ENCODE measurements at places on chromosomes 1 and 21.

DNA sequence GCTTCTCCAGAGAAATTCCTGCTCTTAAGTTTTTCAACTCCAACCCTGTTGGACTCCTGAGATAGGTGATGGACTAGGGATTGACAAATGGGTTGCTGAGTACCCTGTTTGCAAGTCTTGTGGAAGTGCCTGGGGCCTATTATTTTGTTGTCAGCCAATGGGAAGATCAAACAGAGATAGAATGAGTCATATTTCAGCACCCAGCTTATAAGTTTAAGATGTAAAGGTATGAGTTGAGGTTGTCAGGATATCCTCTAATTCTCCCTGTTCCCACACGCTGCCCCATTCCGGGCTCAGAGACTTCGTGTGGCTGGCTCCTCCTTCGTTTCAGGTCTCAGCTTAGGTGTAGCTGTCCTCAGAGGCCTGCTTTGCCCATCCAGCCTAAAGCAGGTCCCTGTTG is 91.8 kb downstream of the CENPF start:
- DNase-seq: no peak

DNA sequence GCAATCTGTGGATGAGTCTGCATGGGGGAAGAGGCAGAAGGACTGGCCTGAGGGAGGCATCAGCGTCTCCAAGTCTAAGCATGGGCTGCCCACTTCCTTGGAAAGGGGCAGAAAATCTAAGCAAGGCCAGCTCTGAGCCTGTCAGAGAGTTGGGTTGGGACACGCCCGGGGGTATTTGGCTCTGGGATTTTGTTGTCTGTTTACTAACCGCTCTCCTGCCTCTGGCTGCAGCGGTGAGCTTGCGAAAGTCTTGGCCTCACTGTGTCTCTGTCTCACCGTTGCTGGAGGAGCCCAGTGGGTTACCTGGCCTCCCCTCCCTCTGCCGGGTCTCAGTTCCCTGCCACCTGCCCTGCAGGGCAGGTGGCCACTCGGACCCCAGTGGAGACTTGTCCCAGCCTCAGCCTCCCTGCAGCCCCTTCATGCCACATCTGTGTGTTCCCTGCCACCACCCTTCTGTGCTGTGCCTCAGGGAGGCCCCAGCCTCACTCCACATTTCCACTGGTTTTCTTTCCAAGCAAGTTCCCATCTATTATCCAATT is 33.7 kb downstream of the EDN2 start:
- DNase-seq: no peak

DNA sequence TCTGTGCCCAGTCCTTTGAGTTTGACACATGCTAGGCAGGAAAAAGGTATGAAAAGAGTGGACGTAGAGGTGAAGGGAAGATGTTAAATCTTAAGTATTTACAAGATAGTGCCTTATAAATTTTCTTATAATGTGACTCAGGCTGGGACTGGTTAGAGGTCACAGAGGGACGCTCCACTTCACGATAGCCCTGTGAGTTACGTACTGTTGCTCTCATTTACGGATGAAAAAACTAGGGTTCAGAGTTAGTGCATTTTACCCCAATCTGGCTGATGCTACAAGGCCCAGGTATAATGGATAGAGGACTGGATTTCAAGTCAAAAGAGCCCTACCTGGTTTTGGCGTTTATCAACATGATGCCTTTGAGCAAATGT is 1.4 kb upstream of the TUT4 start:
- no peak for DNase-seq

GRCh38 chr1:183903101-183903500 is 98.2 kb downstream of the RGL1 start:
- no peak for DNase-seq

- DNase-seq: peak; percentile 49
Measured at GRCh38 chr1:161013488-161014230, 7.3 kb downstream of the F11R start.

GRCh38 chr1:160680399-160680798 is 31.2 kb downstream of the CD48 start:
- DNase-seq: no peak

DNA sequence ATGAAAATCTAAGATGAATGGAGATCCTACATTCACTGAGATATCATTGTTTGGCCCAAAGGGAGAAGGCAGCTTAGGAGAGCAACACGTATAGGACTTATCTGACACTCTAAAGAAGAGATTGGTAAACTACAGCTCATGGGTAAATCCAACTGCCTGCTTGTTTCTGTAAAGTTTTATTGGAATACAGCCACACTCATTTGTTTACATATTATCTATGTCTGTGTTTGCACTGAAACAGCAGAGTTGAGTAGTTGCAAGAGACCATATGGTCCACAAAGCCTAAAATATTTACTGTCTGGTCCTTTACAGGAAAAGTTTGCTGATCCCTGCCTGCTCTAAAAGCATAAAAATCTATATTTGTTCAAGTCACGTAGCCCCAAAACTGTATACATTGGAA is 14.3 kb upstream of the LRRC53 start:
- no peak for DNase-seq

DNA sequence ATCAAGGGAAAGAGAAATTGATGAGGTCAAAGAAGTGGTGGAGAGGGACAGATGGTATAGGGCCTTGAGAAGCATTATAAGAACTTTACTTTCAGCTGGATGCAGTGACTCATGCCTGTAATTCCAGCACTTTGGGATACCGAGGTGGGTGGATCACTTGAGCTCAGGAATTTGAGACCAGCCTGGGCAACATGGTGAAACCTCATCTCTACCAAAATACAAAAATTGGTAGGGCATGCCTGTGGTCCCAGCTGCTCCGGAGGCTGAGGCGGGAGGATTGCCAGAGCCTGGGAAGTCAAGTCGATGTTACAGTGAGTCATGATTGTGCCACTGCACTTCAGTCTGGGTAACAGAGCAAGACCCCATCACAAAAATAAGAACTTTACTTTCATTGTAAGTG is 5.7 kb downstream of the TMEM50A start:
- DNase-seq: no peak

- DNase-seq: no peak
Measured at GRCh38 chr1:12630946-12631530, 12.8 kb upstream of the AADACL4 start.

DNA sequence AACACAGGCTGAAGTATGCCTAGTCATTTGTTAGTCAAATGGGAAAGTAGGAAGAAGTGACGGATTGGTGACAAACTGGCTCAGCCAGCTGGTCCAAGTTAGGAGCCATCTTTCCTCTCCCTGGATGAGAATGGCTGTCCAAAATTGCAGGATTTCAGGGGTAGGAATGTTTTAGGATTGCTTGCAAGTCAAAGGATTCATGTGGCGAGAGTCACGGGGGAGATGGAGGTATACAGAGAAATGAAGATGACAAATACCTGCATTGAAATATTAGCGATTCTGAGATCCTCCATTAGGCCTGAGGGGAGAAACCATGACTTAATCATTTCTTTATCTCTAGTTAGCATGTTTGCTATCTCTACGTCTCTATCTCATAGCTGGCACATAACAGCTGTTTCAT is 41.8 kb upstream of the PIGC start:
- DNase-seq: no peak

GRCh38 chr1:204830747-204831146 is 39.9 kb upstream of the NFASC start:
- no peak for DNase-seq

DNA sequence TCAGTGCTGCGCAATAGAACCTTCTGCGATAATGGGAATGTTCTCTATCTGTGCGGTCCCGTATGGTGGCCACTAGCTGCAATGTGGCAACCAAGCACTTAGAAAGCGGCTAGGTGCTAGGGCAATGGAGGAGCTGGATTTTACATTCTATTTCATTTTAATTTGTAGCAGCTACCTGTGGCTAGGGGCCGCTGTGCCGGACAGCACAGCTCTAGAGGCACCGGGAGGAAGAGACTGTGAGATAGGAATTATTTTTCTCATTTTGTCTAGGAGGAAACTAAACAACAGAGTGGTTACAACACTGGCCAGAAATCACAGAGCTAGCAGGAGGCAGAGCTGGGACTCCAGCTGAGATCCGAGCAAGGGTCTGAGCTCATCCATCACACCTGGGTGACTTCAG is 130.6 kb upstream of the CD34 start:
- no peak for DNase-seq

- DNase-seq: no peak
Measured at GRCh38 chr21:36188081-36188681, 31.6 kb downstream of the DOP1B start.

DNA sequence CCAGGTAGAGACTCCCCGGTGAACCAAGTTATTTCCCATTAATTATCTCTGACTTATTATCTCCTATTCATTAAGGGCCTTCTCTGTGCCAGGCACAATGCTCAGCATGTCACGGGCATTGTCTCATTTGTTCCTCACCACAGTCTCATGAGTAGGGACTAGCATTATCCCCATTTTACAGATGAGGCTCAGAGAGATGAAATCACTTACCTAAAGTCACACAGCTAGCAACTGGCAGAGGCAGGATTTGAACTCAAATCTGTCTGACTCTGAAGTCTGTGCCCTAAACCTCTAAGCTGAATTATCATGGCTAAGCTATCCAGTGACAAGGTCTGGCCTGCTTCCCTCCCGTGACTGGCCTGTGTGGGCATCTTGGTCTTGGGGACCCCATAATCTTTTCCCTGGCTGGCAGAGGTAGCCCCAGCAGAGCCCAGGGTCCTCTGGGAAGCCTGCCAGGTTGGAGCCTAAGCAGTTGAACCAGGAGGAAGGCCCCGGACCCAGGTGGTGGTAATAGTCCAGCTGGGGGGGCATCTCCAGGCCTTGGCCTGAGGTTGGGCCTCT is 4.5 kb downstream of the MAP7D1 start:
- no peak for DNase-seq

DNA sequence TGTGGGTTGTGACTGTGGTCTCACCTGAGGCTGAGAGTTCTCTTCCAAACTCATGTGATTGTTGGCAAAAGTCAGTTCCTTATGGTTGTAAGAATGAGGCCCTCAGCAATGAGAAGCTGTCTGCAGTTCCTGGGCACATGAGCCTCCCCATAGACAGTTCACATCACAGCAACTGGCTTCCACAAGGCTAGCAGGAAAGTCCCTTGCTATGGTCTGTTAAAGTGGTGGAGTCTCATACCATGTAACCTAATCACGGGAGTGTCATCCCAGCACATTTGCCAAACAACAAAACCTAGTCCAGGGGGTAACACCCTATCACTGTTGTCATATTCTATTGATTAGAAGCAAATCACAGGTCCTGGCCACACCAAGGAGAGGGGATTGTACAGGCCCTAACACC is 163.8 kb downstream of the BACH1 start:
- no peak for DNase-seq

- no peak for DNase-seq
Measured at GRCh38 chr1:179493323-179493722, 82.4 kb downstream of the NPHS2 start.

- DNase-seq: peak; percentile 32
Measured at GRCh38 chr1:93680420-93681100, 1.1 kb downstream of the BCAR3 start.

- DNase-seq: no peak
Measured at GRCh38 chr1:28893403-28894102, 20.8 kb upstream of the EPB41 start.
